ENCODE measurements at places on chromosomes 12 and 14. TPM values are rescaled to one million over a fixed set of nuclear protein-coding genes. Genes with fewer than 3 reads are reported as not detected.

GRCh38 chr14:50774542-50775267, 56.3 kb downstream of the NIN start:
- H3K4me3 ChIP-seq, result no peak overlapping the region
- no peak overlapping the region for H3K27ac ChIP-seq
- no peak for DNase-seq

DDN gene
- total RNA-seq, result 0.60 TPM

GRCh38 chr12:54375259-54375579, 9.3 kb downstream of the ZNF385A start:
- no peak for DNase-seq
- no peaks in the 10 kb centered on the region for H3K36me3 ChIP-seq
- H3K27me3 ChIP-seq, result peaks cover 12% of the 10 kb centered on the region
- H3K27ac ChIP-seq, result no peak overlapping the region
- no peak overlapping the region for H3K4me3 ChIP-seq

ASPG gene
- total RNA-seq, result not detected

GRCh38 chr14:99296517-99296916, 24.5 kb upstream of the BCL11B start:
- DNase-seq, result no peak
- peaks cover 11% of the 10 kb centered on the region for H3K27me3 ChIP-seq
- no peak overlapping the region for H3K27ac ChIP-seq
- H3K4me1 ChIP-seq, result no peaks in the 10 kb centered on the region

DNA sequence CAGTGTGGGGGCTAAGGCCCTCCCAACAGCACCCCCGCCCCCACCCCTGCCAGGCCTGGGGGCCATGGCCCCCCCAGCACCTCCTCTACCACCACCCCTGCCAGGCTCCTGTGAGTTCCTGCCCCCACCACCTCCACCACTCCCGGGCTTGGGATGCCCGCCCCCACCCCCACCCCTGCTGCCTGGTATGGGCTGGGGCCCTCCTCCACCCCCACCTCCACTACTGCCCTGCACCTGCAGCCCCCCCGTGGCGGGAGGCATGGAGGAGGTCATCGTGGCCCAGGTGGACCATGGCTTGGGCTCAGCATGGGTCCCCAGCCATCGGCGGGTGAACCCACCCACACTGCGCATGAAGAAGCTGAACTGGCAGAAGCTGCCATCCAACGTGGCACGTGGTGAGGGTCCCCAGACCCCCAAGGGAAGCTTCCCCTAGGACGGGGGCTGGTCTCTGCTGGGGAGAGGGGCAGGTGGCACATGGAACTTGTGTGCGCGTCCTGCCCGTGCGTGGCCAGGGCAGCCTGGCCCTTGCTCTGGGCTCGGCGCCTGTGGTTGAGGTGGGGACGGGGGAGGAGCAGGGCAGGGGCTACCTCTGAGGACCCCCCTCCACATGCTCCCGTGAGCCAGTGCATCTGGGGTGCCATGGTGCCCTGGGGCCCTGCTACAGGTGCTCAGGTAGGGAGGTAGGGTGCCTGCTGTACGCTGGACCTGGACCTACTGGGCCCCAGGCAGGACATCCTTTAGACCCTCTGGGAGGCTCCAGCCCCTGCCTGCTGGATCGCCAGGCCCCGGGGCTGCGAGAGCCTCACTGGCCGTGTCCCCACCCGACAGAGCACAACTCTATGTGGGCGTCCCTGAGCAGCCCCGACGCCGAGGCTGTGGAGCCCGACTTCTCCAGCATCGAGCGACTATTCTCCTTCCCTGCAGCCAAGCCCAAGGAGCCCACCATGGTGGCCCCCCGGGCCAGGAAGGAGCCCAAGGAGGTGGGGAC, 16.1 kb upstream of the ADSS1 start:
- no peaks in the 10 kb centered on the region for H3K27me3 ChIP-seq
- H3K4me1 ChIP-seq, result no peaks in the 10 kb centered on the region
- no peak overlapping the region for H3K27ac ChIP-seq
- no peak overlapping the region for H3K4me3 ChIP-seq
- H3K36me3 ChIP-seq, result peaks cover 24% of the 10 kb centered on the region

ACSM4 gene
- not detected for total RNA-seq

DNA sequence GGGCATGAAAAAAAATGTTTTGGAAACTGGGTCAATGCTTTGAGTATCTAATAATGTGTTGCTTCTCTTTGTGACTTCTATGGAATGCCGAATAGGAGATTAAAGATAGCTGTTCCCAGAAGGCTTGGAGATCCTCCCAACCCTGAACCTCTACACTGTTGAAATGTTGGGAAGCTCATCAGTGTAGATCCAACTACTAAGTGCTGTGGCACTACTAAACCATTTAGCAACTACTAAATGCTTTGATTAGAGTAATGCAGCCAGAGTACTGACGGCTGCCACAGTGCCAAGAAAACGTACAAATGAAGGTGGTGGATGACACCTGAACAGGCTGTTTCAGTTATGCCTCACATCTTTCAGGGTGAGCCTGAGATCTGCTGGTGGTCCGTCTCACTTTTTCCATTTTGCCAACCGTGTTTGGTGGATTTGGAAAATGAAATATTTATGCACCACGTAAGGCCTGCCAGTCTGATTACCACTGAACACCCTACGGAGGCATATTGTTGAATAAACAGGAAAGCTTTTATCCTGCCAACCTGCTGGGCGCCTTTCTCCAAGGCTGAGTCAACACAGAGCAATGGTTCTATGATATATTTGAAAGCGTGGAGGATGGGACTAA, 938.0 kb upstream of the FLRT2 start:
- H3K27me3 ChIP-seq, result no peaks in the 10 kb centered on the region
- H3K4me1 ChIP-seq, result no peaks in the 10 kb centered on the region
- no peaks in the 10 kb centered on the region for H3K36me3 ChIP-seq
- no peak overlapping the region for H3K27ac ChIP-seq
- no peak overlapping the region for H3K4me3 ChIP-seq

DNA sequence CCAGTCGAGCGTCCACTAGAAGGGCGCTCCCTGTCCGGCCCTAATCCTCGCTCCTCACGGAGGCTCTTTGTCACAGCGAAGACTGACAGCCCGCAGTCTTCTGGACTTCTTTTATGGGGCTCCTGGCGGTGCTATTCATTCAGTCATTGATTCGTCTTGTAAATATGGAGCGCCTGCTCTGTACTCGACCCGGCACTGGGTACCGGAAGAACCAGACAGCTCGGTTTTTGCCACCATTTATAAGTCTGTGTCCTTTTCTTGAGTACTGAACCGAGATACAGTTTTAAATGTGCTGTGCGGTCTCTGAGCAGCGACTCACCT, 570 bp downstream of the DMAC2L start:
- H3K27me3 ChIP-seq, result no peaks in the 10 kb centered on the region
- peak overlapping the region; percentile 91 for H3K4me3 ChIP-seq
- peak overlapping the region; percentile 98 for H3K27ac ChIP-seq
- DNase-seq, result no peak

DNA sequence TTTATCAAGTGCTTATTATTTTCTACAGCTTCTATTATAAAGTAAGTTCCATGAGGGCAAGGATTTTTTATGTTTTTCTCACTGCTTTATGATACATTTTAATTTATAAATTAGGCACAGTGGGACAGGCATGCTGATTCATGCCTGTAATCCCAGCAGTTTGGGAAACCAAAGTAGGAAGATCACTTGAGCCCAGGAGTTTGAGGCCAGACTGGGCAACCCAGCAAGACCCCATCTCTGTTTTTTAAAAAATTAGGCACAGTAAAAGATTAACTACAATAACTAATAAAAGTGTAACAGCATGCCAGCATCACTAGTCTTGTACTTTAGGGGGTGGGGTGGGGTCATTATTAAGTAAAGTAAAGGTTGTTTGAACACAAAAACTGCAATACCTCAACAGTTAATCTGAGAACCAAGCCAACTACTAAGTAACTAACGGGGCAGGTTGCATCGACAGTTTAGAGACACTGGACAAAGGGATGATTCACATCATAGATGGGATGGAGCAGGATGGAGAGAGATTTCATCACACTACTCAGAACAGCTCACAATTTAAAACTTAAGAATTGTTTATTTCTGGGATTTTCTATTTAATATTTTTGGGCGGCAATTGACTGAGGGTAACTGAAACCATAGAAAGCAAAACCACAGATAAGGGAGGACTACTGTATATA, 119.5 kb downstream of the PLEKHA5 start:
- H3K4me1 ChIP-seq, result no peaks in the 10 kb centered on the region
- H3K27ac ChIP-seq, result no peak overlapping the region
- H3K27me3 ChIP-seq, result peaks cover 2% of the 10 kb centered on the region
- no peaks in the 10 kb centered on the region for H3K36me3 ChIP-seq
- DNase-seq, result no peak

FOXA1 gene
- 0.11 TPM for total RNA-seq

DNA sequence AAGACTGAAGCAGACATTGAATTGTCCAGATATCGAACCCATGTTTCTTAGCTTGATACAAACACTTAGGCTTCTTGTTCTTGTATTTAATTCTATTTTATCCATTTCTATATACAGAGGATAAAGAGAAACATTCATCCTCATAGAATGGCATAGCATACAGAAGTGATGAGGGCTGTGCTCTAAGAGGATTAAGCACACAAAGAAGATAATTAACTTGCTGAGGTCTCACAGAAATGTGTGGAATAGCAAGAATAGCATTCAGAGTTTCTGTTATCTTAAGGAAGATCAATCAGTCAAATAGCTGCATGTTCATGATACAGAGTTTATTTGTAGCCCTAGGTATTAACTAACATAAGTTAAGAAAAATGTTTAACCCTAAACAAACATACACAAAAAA, 27.3 kb upstream of the STRAP start:
- H3K27ac ChIP-seq, result no peak overlapping the region
- no peak for DNase-seq
- no peaks in the 10 kb centered on the region for H3K36me3 ChIP-seq
- H3K4me1 ChIP-seq, result no peaks in the 10 kb centered on the region

GRCh38 chr12:52903855-52904508, 894 bp downstream of the KRT8 start:
- peaks cover 6% of the 10 kb centered on the region for H3K27me3 ChIP-seq
- H3K36me3 ChIP-seq, result no peaks in the 10 kb centered on the region
- peaks cover 3% of the 10 kb centered on the region for H3K4me1 ChIP-seq

GRCh38 chr14:79540394-79540793, 670.9 kb downstream of the DIO2 start:
- no peak for DNase-seq
- H3K4me1 ChIP-seq, result no peaks in the 10 kb centered on the region
- no peak overlapping the region for H3K27ac ChIP-seq
- H3K27me3 ChIP-seq, result no peaks in the 10 kb centered on the region
- H3K4me3 ChIP-seq, result no peak overlapping the region
- no peaks in the 10 kb centered on the region for H3K36me3 ChIP-seq

CEP128 gene
- 20.7 TPM for total RNA-seq

DNA sequence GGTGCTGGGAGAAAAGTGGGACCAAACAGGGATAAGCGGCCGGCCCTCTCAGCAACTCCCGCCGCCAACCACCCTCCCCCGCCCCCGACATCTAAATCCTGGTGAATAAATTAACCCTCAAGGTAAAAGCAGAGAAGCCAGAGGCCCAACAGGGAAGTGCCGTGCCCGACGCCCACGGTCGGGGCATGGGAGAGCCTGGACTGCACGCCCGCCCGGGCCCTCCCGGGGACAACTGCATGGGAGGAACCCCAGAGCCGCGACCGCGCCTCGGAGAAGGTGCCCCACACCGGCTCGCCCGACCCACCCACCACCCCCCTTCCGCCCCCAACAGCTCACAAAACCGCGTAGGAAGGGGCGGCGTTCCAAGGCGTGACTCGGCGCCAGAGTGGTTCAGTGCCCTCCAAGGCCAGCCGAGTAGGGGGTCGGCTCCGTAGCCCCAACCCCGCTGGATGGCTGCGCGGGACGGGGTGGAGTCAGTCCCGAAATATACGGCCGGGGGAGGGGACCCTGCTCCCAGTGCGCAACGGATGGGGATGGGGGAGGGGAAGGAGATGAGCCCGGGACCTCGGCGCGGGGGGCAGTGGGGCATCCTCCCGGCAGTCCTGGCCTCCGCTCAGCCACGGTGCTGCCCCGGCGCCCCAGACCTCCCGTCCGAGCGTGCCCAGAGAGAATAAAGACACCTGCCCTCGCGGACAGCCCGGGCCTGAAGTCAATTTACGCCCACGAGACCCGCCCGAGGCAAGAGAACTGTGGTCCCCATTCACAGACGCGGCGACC, 732 bp downstream of the SLC25A29 start:
- peaks cover 20% of the 10 kb centered on the region for H3K4me1 ChIP-seq
- H3K36me3 ChIP-seq, result no peaks in the 10 kb centered on the region
- peak overlapping the region; percentile 82 for H3K4me3 ChIP-seq
- H3K27me3 ChIP-seq, result peaks cover 17% of the 10 kb centered on the region
- H3K27ac ChIP-seq, result no peak overlapping the region

PCED1B gene
- total RNA-seq, result 49.9 TPM

DNA sequence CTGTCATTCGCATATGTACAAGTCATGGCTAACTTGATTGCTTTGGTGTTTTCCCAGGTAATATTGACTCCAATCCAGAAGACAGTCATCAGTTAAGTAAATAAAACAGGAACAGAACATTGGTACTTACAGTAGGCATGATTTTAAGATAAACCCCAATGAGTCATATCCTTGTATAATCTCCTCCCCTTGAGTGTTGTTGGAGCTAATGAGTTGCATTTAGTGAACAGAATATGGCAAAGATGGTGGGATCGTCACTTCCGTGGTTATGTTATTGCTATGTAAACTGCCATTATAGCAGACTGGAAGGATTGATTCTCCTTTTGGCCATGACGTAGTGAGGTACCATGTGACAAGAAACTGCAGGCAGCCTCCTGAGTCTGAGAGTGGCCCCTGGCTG, 102.2 kb downstream of the TMX1 start:
- DNase-seq, result no peak
- H3K36me3 ChIP-seq, result no peaks in the 10 kb centered on the region
- peaks cover 4% of the 10 kb centered on the region for H3K4me1 ChIP-seq
- no peak overlapping the region for H3K4me3 ChIP-seq
- H3K27ac ChIP-seq, result no peak overlapping the region
- H3K27me3 ChIP-seq, result peaks cover 7% of the 10 kb centered on the region

HOTAIR gene
- total RNA-seq, result not detected

GRCh38 chr14:99736603-99737371, 52.7 kb downstream of the CYP46A1 start:
- H3K27me3 ChIP-seq, result peaks cover 22% of the 10 kb centered on the region
- no peak overlapping the region for H3K4me3 ChIP-seq
- H3K27ac ChIP-seq, result no peak overlapping the region
- H3K4me1 ChIP-seq, result no peaks in the 10 kb centered on the region
- H3K36me3 ChIP-seq, result no peaks in the 10 kb centered on the region
- DNase-seq, result no peak

DNA sequence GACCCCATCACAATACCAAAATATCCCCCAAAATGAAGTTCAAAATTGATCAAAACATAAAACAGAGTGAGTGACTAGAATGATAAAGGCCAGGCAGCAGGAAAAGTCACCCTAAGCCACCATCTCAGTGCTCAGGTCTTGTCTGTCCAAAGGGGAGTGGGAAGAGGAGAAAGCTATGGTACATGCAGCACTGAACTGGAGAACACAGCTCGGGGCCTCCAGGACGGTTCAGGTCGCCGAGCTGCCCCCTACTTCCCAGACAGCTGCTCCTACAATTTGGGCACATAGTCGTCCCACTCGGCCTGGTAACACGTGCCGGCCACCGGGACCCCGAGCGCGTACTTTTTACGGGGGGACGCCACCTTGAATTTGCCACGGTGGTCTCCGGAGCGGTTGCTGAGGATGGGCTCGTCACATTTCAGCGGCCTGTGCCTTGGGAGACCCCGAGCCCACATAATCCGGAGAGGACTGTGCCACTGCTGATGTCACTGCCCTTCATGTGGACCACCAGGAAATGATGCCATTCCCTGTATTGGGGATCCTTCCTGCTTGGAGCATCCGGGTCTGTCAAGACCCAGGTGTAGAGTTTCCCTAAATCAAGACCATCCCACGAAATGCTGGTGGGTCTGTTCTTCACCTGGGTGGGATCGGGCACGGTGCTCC, 31.6 kb downstream of the AK7 start:
- DNase-seq, result no peak
- peak overlapping the region; percentile 42 for H3K4me3 ChIP-seq
- H3K4me1 ChIP-seq, result peaks cover 2% of the 10 kb centered on the region
- no peak overlapping the region for H3K27ac ChIP-seq
- no peaks in the 10 kb centered on the region for H3K36me3 ChIP-seq
